ENCODE measurements at places on chromosomes 5 and 9.

DNA sequence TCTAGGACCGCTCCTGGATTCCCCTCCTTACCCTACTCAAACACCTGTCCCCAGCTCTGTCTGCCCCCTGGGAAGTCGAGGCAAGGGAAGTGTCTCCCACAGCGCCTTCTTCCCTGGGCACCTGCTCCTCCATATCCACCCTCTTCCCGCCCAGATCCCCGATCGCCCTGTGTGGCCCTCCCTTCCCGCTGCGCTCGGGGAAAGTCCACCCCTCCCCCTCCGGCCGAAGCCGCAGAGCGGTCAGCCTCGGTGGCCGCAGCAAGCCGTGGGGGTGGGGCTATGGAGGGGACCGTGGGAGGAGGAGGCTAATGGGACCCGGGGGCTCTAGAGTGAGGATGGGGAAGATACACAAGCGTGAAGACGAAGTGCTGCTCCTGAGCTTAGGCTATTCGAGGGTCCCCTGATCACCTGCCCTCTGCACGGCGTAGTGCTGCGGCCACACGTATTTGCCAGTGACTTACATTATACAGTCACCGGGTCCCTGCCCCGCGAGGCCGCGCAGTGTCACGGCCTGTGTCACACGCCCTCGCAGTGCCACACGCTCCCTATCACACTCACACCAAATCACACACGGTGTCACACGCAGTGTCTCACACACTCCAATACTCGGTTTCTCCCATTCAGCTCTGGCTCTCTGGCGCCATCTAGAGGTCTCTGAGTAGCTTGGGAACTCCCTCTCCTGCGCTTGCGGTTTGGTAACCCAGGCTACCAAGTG is 658 bp upstream of the PCDH1 start:
- DNase-seq, result peak; percentile 83

DNA sequence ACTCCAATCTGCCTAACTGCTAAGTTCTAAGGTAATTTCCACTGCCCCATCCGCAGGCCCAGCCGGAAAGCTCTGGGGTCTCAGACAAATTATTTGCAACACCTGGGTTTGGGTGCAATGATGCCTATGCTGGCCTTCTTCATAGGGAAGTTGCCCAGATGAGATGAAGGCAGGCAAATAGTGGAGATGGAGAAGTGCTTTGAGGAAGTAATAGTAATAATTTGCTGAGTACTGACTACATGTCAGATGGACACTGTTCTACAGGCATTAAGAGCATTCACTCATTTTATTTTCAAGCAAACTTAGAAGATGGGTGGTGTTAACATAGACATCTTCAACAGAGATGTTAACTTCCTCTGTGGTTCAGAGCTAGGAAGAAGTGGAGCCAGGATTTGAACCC is 3.8 kb downstream of the PCDH12 start:
- no peak for DNase-seq

DNA sequence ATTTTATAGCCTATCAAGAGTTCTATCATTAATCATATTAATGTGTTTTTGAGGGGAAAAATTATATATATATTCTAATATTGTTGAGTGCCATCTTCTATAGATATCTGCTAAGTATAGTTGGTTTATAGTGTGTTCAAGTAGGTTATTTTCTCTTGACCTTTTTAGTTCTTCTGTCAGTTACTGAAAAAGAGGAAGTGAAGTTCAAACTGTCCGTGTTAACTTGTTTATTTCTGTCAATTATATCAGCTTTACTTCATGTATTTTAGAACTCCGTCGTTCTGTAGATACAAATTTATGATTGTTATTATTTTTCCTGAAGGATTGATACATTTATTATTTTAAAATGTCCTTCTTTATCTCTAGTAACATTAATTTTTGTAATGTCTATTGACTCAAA is 1209.1 kb downstream of the CDH12 start:
- no peak for DNase-seq

- no peak for DNase-seq
Measured at GRCh38 chr5:5665225-5666075, 243.0 kb downstream of the ICE1 start.

GRCh38 chr5:163914910-163915309 is 409.5 kb downstream of the MAT2B start:
- no peak for DNase-seq

- DNase-seq, result no peak
Measured at GRCh38 chr5:7978991-7979390, 110.0 kb downstream of the MTRR start.

- DNase-seq, result no peak
Measured at GRCh38 chr5:143154510-143155370, 248.7 kb downstream of the NR3C1 start.

- DNase-seq, result no peak
Measured at GRCh38 chr5:7207979-7208378, 188.0 kb upstream of the ADCY2 start.

DNA sequence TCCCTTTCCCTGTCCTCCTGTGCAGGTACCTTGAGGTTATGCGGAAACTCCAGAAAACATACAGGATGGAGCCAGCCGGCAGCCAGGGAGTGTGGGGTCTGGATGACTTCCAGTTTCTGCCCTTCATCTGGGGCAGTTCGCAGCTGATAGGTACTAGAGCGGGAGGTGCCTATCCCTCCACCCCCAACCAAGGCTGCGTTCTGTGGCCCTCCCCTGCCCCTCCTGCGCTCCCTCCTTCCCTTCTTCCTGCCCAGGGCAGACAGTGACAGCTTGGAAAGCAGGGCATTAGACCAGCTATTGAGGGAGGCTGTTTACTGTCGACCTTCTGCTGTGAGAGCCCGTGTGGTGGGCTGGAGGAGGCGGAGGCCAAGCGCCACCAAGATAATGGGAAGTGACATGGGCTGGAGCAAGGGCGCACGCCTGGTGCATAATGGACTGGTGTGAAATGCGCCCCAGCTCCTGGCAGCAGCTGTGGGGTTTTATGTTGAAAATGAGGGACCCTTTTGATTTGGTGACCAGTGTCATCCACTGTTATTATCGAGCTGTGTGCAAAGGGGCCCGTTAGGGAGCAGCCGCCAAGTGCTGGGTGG is 25.3 kb downstream of the PTPA start:
- DNase-seq, result no peak

- peak; percentile 1 for DNase-seq
Measured at GRCh38 chr5:54944364-54944763, 41.0 kb downstream of the ESM1 start.

DNA sequence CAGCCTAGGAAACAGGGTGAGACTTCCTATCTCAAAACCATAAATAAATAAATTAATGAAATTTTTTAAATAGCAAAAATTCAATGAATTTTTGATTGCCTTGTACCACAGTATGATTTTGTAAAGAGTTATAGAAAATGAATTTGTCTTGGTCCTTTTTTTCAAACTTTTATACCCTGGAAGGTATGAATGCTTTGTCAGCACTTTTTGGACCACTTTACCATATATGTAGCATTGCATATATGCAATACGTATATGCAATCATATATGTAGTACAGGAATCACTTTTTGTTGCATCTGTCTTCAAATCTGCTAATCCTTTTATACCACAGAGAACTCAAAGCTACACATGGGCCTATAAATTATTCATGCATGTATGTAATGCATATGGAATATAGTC is 9.2 kb upstream of the SMIM15 start:
- DNase-seq, result no peak

DNA sequence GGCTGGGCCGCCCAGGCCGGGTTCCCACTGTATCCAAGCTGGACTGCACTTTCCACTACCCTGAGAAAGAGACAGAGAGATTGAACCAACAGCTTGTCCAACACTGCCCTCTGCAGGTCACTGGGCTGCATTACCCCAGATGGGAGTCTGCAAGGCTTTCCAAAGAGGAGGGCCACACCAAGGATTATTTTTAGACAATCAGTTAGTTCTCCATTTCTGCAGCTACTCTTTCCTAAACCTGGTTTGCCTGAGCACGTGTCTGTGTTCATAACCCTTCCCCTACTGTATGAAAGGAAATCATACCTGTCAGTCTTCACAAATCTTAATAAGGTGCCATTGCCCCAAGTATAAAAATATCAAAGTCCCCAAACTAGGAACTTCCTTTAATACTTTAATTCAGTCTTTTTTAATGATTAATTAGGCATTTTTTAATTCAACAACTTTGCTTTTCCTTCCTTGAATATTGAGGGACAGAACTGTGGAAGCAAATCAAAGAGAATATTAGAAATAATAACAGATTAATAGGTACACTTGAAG is 13.4 kb upstream of the FGF1 start:
- peak; percentile 69 for DNase-seq

DNA sequence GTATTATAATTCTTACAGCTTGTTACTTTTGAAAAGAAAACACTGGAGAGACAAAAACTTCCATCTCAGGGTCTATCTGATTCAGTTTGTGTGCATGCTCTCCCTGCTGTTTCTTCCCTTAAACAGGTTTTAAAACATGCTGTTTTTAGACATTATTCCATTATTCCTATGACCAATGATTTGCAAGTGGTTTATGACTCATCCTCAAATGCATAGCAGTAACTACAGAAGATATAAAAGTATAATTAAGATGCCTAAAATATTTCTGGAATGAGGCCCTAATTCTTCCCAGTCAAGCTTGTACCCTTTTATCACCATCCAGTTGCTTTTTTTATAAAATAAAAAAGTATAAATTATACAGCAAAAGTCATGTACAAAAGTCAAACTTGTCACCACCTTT is 3.7 kb downstream of the DTWD2 start:
- no peak for DNase-seq

- no peak for DNase-seq
Measured at GRCh38 chr5:50727845-50728244, 61.4 kb downstream of the PARP8 start.

DNA sequence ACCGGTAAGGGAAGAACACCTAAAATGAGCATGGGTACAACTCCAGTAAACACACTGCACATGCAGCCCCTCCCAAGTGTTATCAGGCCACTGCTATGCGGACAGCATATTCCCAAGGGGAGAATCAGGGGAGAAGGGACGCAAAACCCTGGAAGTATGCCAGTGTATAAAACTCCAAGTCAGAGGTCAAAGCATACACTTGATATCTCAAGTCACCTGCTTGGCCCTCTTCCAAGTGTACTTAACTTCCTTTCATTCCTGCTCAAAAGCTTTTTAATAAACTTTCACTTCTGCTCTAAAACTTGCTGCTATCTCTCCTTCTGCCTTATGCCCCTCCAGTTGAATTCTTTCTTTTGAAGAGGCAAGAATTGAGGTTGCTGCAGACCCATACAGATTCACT is 408.1 kb downstream of the HTR1A start:
- DNase-seq, result no peak

DNA sequence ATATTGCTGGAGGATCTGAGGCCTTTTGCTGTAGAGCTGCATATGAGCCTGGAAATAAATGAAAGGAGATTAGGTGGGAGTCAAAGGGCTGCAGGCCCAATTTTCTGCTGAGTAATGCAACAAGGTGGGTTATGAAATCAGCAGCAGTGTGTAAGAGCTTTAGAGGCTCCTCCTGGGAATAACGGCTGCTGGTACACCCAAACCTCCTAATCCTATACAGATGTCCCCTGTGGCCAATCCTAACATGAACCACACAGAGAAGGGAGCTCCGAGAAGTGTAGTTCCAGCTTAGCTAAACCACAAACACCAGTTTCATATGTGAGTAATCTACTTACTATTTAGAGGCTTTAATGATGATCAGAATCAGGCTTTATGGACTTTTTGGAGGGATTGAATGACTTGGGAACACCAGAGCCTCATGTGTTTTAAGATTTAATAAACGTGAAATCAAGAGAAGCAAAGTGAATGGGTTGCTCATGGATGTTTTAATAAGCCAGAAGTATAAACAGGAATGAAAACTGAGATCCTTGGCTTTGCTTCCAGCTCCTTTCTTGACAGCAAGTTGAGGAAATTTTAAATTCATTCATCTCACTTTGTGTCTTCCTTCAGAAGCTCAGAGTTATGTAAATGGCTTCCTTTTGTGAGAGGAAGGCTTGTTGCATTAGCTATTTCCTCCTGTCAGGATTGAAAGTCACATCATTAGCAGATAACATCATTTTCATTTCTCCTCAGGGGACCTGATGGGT is 437.5 kb downstream of the TMEM232 start:
- DNase-seq, result no peak

DNA sequence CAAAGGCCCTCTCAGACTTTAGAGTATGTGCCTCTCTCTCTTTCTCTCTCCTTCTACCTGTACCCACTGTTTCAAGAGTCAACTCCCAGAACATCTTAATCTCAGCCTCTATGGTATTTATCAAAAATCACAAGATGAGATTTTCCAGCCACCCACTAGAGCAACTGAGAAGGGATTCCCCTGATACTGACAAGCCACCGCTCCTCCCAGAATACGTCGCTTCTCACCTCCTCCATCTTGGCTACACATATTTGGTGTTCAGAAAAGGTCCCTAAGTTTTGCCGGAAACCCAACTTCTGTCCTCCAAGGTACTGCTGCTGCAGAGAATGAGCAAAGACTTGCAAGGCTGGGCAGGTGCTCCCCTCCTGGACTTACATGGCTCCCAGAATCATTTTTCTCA is 6.1 kb downstream of the GARIN3 start:
- no peak for DNase-seq

DNA sequence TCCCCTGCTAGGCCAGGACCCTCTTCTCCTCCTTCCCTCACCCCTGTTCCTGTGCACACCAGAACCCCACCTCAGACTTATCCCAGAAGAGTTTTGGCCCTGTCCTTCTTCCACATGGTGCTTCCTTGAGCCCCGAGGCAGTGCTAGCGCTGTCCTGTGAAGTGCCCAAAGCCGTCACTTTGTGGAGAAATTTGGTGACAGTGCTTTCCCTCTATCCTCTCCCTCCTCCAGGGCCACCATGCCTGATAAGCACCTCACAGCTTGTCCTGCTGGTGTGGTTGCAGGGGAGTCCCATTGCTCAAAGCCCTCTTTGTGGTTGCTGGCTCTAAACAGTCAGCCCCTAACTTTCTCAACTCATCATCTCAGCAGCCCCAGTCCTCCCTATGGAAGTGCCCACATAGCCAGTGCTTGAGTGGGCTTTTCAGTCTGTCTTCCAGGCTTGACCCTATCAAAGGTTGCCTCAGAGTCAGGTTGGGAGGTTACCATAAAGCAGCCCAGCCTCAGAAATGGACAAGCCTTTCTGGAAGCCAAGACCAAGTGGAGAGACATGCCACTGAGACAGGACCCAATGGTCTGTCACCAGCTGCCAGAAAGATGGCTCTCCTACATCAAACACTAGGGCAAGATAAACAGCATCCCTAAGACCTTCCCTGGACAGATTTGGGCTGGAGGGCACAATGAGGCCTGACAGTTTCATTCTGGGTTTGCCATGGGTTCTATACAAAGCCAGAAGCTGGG is 18.0 kb downstream of the IGIP start:
- no peak for DNase-seq

DNA sequence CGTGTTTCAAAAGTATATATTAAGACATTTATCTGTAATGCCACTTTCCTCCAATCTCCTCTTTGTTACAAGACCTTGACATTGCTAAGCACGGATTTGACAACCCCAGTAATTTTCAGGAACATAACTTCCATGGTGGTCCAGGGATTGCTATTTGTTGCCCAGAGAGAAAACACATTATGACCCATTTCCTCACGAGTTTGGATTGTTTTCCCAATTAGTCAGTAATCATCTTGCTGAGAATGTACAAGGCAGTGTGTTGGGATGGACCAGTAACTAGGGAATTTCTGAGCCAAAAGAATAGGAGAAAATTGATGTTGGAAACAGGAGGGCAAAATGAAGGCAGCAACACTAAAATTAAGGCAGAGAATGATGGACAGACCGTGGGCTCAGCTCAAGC is 574.1 kb downstream of the EBF1 start:
- no peak for DNase-seq

Measured in NCI-H510A treated with DMSO at 0.1 percent for 48 hours (cell line).